ENCODE measurements at places on chromosomes 2 and 18.

GRCh38 chr2:199118673-199119112, 339.0 kb downstream of the SATB2 start:
- no peak for DNase-seq

GRCh38 chr2:39469807-39470206, 32.7 kb upstream of the MAP4K3 start:
- peak; percentile 75 for DNase-seq

DNA sequence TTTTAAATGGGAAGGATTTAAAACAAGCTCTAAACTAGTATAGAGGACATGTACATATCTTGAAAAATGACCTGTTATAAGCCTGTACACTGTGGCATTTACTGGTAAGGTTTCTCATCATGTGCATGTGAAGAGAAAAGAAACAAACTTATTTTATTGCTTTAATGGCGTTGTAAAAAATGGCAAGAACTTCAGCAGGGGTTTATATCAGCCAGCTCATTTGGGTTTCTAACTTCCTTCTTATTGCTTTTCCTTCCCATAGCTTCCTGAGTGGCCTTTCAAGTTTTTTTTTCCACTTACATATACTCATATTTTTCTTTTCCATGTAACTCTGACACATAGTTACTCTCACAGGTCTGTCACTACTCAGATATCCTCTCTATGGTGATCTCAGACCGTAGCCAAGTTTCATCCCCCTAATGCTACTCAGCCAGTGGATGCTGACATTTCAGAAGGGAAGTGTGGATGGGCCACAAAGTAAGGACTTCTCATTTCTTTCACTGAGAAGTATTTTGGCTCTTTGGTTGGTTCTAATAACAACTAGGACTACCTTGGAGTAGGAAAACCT, 198.2 kb downstream of the PARD3B start:
- peak; percentile 22 for DNase-seq

- DNase-seq, result peak; percentile 10
These were observed 140.3 kb downstream of the CYRIA start for GRCh38 chr2:16525265-16525887.

- DNase-seq, result peak; percentile 75
These were observed 138.3 kb downstream of the FAM124B start for GRCh38 chr2:224263571-224264043.

GRCh38 chr2:236852100-236852976, 233.4 kb upstream of the COPS8 start:
- peak; percentile 43 for DNase-seq

DNA sequence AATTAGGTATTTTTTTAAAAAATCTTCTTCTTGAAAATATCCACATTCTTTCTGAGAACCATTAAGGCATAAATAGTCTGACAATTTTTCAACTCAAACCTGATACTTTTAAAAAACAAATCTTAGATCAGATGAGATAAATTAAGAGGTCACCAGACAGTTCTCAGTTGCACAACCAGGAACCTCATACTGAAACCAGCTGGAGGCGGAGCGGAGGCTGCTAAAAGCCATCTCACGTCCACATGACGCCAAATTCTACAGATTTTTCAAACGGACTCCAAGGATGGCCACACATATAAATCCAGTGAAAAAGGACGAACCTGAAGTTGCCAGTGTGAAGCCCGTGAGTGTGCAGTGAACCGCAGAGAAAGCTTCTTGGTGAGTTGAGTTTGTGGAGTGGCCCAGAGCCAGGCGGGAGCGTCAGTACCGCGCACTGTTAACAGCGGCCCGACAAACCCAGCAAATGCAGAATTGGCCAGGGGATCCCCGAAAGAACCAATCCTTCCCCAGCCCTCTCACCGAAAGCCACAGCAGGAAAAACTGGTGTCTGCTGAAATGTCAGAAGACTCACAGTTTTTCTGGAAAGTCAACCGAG, 53.1 kb upstream of the BBS5 start:
- DNase-seq, result no peak

DNA sequence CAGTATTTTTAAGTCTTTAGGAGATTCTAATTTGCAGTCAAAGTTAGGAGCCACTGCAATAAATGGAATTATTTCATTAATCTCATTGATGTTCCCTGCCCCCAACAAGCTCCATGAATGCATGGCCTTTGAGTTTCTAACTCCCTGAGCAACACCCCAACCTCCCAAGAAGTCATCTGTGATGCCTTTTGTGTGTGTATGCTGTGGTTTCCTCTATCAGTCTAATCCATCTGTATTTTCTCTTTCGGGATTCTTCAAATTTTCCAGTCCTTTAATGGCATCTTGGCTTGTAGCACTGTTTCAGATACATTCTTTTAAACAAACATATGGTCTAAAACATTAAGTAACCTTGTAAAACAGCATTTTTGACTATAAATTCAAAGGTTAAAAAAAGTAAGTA, 16.8 kb downstream of the SERPINB10 start:
- peak; percentile 82 for DNase-seq

DNA sequence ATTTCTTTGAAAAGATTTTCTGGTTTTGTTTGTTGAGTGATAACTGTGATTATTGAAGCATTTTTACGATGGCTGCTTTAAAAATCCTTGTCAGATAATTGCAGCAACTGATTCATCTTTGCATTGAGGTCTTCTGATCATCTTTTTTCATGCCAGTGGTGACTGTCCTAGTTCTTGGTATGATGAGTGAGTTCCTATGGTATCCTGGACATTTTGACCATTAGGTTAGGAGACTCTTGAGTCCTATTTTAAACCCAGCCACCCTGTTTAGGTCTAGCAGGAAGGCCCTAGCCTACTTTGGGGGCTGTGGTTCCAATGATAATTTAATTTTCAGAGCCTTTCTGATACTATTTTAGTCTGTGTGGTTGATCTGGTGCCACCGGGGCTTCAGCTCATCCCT, 72.7 kb upstream of the REV1 start:
- DNase-seq, result no peak

DNA sequence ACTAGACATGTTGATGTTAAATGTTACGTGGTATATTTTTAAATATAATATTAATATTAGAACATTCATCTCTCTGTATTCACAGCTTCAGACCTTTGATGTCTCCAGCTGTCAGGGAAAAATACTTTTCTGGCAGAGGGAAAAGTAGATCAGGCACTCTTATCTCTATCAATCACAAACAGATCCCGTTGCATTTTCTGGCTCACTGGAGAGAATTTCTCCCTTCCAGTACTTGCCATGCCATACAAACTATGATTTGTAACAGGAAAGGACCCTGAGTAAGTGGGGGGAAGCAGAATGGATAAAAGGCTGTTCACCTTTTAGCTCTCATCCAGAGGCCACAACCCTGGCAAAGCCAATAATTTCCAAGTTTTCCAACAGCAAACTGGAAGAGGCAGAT, 158.0 kb downstream of the TCF4 start:
- no peak for DNase-seq

GRCh38 chr2:179020156-179020750, 29.7 kb downstream of the CCDC141 start:
- peak; percentile 4 for DNase-seq

DNA sequence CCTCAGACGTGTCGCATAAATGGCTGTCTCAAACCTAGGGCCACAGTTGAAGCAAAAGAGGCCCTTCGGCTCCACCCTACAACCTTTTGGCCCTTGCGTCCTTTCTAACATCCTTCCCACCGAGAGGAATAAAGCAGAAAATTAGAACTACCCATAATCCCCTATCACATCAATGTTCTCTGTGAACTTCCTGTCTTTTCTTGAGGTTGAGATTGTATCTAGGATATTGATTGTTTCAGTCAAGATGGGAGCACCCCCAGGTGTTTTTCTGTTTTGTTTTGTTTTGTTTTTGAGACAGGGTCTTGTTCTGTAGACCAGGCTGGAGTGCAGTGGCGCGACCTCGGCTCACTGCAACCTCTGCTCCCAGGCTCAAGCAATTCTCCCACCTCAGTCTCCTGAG, 23.6 kb downstream of the INPP5D start:
- DNase-seq, result no peak

- DNase-seq, result no peak
These were observed 5.2 kb downstream of the COPS8 start for GRCh38 chr2:237090906-237091305.

- no peak for DNase-seq
These were observed 398.9 kb downstream of the RND3 start for GRCh38 chr2:150088538-150088937.

DNA sequence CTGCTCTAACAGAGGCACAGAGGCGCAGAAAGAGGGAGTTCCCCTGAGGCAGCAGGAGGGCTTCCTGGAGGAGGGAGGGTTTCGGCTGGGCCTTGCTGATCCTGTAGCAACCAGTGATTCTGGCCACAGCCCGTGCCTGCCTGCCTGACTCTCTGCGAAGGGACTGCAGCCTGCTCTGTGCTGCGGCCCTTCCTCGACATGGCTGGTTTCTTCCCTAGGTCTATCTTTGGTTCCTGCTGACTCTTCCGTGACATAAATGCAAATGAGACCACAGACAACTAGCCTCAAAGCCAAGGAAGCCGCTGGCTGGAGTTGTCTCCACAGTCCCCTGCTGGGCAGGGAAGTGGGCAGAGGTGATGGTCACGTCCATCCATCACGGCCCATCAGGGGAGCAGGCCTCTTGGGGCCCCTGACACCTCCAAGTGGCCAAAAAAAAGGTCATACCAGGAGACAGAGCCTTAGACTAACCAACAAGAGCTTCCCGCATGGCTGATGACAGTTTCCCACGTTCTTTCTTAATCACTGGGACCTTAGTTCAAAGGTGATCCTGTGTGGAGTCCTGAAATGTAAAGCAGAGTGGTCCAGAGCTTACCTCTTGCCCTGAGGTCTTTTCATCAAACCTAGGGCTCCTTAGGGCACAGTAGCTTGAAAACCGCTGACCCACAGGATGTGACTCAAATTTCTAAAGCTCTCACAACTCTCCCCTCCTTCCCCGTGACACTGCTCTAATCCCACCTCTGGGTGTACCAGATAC, 55.3 kb downstream of the HS1BP3 start:
- DNase-seq, result peak; percentile 47

DNA sequence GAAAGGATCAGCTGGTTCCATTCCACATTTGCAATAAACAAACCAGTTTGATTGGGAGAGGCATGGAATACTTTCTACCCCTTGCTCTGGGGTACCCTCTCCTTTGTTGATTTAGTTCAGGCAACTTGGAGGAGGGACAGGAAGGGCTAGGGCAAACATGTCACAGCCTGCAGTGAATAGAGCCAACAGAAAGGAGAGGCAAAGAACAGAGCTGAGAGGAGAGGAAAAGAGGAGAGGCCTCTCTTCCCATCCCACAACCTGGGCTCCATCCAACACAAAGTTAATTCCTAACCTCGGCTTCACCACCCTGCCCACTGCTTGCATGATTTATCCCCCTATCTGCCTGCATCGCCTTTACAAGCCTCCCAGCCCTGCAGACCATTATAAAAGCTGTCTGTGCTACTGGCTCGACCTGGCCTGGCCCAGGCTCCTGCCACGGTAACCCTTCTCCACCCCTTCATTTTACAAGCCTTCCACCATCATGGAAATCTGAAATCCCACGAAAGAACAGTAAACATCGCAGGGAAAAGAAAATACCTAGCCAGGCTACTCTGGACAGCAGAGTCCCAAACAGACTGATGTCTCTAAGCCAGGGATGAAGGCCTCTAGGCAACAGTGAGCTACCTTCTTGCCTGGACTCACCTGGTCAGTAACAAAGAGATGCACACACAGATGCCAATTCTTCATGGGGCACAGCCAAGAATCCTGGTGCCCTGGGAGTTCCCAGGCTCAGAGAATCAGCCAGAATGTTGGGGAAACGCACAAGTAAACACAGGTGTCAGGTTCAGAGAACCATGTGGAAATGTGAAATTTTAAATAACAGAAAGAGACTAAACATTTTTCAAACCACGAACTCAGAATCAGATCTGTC, 43.6 kb downstream of the NHEJ1 start:
- DNase-seq, result no peak
